ENCODE measurements at places on chromosomes 12 and 14.

GRCh38 chr14:52473557-52473956 lies 78.7 kb downstream of the TXNDC16 start:
- DNase-seq = no peak

GRCh38 chr12:4114986-4115385 lies 158.6 kb upstream of the CCND2 start:
- DNase-seq = no peak

GRCh38 chr12:68468036-68468435 lies 135.9 kb upstream of the MDM1 start:
- no peak for DNase-seq

DNA sequence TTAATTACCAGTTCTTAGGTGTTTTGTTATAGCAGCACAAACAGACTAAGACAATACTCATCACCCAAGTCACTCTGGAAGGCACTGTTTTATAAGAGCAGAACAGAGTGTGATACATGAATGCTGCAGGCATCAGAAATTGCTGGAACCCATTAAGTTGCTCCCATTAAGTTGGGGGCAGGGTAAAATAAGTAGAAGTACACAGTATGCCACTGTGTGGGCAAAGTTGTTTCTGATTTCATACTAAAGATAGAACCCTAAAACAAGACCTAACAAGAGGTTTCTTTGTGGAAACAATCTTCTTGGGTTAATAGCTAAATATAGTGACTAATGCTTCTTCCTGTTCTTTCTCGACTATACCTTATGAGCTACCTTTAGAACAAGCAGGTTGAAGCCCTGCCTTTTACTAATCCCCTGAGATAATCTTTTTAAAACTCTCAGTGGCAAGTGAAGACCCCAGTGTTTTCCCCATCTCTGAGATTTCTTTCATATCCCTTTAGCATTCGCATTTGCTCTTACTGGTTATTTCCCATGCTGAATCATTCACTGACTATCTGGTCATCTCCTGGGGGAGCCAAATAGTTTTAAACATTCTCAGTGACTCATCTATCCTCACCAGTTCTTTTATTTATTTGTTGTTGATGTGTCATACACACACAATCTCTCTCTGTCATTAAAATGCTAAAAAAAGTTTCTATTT lies 52.3 kb downstream of the SOCS2 start:
- no peak for DNase-seq

DNA sequence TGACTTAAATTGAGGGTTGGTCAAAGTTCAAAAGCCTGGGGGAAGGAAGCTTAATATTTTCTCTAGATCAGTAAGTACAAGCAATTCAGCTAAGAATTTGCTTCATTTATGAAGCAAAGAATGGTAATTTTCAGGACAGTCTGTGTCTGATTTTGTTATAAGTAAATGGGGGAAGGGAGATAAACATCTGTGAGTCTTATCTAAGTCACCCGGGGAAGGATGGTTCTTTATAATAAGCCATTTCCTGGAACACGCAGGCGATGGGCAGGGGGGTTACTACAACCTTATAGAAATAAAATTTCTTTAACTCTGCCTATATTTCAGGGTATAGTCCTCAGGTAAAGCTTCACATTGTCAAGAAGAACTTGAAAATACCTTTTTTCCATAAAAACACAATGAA lies 42.9 kb downstream of the HELB start:
- no peak for DNase-seq

- peak; percentile 43 for DNase-seq
Measured at GRCh38 chr12:93502802-93503623, 35.7 kb downstream of the MRPL42 start.

- no peak for DNase-seq
Measured at GRCh38 chr12:93979189-93979588, 169.2 kb upstream of the PLXNC1 start.

DNA sequence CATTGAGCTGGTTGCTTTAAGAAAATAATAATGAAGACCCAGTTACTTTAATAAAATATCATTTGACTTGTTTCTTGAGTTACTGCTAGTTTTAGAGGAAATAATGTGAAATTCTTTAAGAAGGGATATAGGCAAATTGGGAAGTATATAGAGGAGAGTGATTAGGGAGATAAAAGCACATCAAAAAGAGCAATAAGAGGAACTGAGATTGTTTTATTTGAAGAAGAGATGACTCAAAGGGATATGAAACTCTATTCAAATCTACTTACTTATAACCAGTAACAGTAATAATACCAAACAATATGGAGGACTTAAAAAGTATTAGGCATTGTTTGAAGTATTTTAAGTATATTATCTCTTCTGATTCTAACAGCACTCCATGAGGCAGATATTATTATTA lies 37.1 kb downstream of the LRRK2 start:
- DNase-seq = no peak

DNA sequence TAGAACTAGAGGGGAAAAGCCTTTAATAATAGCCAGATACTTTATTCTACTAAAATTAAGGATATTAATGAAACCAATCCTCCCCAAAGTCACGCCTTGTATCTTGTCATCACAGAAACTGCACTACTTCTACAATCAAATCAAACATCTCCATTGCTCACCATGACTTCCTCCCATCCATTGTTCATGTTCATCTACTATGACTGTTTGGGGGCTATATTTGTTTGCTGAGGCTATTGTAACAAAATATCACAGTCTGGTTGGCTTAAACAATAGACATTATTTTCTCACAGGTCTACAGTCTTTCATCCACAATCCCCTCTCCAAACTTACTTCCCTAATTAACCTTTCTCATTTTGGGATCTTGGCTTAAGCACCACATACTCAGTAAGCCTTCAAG lies 193.6 kb upstream of the FSCB start:
- no peak for DNase-seq

GRCh38 chr12:121057794-121058193 lies 18.7 kb upstream of the OASL start:
- no peak for DNase-seq

DNA sequence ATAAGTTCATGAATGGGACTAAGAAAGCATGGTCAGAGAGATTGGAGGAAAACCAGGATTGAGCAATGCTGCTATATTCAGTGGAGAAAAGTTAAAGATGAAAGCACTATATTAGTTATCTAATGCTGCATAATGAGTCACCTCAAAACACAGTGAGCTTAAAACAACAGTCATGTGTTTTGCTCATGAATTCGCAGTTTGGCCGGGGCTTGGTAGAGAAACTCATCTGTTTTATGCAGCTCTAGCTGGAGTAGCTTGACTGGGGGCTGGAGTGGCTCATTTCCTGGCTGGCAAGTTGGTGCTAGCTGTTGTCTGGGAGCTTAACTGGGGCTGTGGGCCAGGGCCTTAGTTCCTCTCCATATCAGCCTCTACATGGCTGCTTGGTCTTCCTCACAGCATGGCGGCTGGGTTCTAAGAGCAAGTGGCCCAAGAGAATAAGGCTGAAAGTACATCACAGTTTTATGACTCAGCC lies 90.1 kb downstream of the ADCK1 start:
- DNase-seq = no peak

DNA sequence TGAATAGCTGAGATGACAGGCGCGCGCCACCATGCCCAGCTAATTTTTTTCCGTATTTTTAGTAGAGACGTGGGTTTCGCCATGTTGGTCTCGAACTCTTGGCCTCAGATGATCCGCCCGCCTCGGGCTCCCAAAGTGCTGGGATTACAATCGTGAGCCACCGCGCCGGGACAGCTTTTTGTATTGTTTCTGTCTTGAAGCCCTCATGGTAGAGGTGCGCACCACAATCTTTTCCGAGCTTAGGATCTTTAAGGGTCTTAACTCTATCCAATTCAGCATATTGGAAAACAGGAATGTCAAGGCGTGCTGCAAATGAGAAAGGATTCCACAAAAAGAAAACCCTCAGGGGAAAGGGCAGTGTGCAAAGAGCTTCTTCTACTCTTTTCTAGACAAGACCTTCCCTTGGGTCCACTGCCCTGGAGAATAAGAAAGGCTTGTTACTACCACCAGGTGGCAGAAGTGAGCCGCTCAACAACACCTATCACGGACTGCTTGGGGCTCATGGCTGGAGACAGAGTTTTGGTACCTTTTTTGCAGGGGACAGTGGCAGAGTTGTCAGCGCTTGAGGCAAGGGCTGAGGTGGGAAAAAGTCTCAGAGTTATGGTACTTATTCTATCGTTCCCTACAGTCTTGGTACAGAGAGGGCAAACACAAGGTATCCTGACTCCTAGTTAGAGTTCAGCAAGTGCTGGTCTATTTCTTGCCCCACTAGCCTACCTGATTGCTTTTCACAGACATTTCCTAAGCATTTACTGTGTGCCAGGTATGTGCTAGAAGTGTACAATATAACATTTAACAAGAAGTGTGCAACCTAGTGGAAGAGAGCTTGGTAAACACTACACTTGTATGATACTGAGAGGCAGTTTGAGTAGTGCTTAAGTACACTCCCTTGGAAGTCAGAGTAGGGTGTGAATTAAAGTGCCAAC lies 16.4 kb upstream of the SP7 start:
- peak; percentile 79 for DNase-seq

- DNase-seq = no peak
Measured at GRCh38 chr12:104565606-104566243, 109.0 kb downstream of the CHST11 start.

DNA sequence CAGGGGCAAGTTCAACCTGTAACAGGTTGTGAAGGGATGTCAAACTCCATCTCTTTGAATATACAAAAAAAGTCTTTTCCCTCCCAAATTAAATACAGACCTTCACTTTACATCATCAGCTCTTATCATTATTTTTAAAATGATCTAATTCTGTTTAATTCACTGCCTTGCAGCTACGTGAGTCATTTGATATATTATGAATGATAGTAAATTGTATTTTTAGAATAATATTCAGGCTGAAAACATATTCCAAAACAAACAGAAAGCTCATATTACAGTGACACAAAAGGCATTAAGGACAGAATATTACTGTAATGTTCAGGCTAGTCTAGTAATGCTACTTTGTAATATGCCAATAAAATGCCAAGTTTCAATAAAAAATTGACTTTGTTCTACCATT lies 53.3 kb downstream of the BCAT1 start:
- DNase-seq = no peak

DNA sequence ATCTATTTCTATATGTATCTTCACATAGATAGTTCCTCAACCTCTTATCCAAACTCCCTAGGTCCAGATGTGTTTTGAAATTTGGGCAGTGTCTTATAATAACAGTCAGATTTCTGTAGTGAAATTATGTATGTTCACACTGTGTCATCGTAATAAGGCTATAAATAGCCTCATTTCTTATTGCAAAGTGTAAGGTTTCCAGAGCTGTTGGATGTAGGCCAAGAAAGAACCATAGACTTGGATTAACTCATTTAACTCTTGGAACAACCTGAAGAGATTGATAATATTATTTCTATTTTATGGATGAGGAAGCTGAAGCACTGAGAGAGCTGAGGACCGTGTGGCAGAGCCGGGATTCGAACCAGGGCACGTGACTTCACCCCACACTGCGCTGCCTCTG lies 49.0 kb upstream of the PIWIL1 start:
- no peak for DNase-seq

GRCh38 chr12:121538699-121539061 lies 42.1 kb downstream of the KDM2B start:
- no peak for DNase-seq

GRCh38 chr12:123269395-123269892 lies 2.2 kb downstream of the CDK2AP1 start:
- peak; percentile 45 for DNase-seq

GRCh38 chr14:30287579-30288445 lies 271.1 kb upstream of the G2E3 start:
- no peak for DNase-seq

DNA sequence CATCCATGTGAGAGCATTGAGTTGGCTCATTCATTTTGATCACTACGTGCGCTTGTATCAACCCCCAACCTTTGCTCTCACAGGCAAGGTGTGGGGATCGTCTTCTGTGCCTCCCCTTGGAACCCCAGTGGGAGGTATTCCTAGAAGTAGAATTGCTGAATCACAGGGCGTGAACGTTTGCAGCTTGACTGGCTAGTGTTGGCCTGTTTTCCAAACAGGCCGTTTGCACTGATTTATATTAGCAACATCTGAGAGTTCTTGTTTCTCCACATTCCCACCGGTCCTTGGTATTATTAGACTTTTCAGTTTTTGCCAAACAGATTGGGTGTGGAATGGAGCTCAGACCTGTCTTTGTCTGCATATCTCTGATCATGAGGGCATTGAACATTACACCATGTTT lies 288.6 kb upstream of the PWP1 start:
- no peak for DNase-seq

DNA sequence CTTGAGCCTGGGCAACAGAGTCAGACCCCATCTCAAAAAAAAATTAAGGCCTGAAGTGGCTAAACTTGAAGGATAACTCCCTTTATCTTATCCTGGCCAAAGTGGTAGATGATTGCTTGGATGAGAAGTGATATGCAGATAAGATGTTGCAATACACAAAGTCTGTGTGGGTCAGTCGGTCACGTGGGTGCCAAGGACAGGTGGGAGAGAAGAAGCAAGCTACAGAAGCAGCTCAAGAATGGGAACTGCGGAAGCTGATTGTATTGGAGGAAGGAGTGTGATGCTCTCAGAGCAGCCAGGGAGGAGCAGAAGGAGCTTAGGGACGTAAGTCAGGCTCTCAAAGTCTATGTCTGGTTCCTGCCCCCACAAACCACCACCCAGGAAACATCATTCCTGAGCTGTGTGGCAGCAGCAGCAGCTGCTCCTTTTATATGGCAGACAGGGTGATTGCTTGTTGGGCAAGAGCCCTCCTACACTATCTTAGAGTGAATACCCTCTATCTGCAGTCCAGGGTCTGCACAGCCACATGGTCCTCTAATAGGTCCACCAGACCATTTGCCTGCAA lies 54.5 kb downstream of the ATP2A2 start:
- no peak for DNase-seq

GRCh38 chr12:93430280-93430679 lies 11.5 kb downstream of the UBE2N start:
- DNase-seq = no peak

DNA sequence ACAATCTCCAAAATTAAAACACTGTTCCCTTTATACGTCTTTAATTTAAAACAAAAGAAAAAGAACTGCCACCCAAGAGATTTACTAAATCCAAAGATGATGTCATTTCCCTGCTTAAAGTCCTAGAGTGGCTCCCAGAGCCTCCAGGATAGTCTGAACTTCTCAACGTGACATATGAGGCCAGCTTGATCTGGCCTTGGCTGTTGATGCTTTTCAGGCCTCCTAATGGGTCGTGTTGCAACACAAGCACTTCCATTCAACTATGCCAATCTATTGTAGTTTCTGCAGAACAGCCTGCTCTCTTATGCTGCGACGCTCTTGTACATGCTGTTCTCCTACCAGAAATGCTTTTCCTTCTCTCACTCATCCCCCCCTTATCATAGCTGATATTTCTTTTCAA lies 35.7 kb downstream of the LGR5 start:
- no peak for DNase-seq

DNA sequence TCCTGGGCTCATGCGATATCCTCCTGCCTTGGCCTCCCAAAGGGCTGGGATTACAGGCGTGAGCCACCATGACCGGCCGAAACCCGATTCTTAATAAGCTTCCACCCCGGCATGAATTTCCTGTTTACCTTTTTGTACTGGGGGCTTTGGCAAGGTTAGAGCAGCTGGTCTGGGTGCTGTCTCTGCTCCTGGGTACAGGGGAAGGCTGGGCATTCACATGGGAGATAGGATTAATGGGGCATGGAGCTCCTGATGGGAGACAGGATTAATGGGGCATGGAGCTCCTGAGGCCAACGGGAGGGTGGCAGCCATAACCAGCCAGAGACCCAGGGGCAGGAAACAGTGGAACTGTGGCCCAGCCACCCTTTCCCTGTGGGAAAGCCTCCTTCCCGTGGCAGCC lies 69.5 kb upstream of the DICER1 start:
- DNase-seq = no peak

- no peak for DNase-seq
Measured at GRCh38 chr12:16844875-16845274, 238.9 kb upstream of the LMO3 start.

All from activated T-cell treated with anti-CD3 and anti-CD28 coated beads, Interleukin-2, amount 50 U/mL, for 1 hour (primary cell).